ENCODE measurements at places on chromosomes 13 and 19.

DNA sequence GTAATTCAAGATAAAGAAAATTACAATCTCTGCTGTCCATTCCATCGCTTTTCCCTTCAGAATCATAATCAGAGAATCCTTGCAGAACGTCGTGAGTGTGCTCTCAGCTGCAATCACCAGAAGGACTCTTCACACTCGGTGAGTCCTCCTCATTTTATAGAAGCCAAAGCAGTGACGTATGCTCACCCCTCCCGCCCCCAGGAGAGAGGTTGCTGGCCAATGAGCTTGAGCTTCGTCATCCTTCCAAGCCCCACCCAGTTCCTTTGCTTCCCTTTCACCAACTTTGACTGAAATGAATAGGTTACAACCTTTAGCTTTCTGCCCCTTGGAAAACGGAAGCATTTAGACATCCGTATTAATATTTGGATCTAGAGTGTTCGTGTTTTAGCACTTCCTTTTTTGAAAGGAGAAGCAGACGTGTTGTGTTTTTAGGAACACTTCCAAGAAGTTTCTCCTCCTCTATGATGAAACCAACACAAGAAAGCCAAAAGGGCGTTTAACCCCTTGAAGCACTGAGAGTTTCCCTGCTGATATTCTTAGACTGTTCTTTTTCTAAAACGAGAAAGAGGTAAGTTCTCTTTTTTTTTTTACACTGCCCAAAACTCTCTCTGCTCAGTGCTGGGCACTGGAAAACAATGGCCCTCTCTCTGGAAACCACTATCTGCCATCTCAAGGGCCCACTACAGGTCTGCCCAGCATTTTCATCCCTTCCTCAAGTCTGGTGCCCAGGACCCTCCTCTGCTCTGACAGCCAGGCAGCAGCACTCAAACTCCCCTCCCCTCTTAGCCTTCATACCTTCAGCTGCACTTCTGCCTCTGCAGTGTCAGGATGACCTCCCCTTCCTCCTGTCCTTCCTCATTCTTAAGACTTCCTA is 44.3 kb upstream of the CEACAM21 start:
- peak; percentile 89 for DNase-seq

GRCh38 chr13:23750383-23751121 is 138.6 kb downstream of the MIPEP start:
- DNase-seq = no peak

DNA sequence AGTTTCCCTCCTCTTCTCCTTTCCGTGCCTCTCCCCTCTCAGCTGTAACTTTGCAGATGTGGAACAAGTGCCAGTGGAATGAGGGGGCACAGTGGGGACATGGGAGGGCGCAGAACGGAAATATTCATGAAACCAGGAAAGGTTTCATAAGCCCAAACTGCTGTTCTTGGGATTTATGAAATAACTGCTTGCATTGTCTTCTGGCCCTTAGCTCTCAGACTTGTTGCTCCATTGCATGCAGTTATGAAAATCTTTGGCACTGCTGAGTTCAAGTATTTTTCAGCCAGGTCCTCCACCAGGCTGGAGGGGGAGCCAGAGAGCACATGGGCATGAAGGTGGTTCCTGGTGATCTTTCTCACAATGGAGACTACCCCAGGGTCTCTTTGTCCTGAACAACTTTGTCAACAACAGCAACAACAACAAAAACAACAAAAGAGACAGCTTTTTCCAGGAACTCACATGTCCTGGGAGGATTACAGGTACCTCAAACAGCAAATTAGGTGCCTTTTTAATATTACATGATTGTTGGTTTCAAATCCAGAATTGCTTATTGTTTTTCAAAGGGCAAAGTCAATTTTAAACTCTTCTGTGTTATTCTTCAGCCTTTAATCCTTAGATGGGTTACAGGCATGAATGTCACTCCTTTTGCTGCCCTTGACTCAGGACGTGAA is 1.5 kb downstream of the RGCC start:
- no peak for DNase-seq

- no peak for DNase-seq
Measured at GRCh38 chr19:46785980-46786235, 2.5 kb downstream of the SLC1A5 start.

GRCh38 chr13:66462187-66462586 is 767.9 kb downstream of the PCDH9 start:
- no peak for DNase-seq
